ENCODE measurements at places on chromosomes 7 and 10.

DNA sequence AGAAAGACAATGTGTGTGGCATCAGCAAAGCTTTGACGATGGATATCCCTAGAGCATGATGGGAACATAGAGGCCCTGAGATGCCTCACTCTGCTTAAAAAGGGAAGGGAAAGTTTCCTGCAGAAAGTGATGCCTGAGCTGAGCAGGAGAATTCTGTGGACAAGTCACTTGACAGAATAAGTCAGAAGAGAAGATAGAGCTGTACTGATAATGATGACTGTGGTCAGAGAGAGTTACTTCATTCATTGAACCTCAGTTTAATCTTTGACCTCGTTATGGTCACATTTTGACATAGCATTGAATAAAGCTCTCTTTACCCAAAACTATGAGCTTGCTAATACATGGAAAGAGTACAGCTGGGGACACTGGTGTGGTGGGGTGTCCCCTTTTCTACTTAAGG is 7.6 kb downstream of the CUBN start:
- no peak for DNase-seq

DNA sequence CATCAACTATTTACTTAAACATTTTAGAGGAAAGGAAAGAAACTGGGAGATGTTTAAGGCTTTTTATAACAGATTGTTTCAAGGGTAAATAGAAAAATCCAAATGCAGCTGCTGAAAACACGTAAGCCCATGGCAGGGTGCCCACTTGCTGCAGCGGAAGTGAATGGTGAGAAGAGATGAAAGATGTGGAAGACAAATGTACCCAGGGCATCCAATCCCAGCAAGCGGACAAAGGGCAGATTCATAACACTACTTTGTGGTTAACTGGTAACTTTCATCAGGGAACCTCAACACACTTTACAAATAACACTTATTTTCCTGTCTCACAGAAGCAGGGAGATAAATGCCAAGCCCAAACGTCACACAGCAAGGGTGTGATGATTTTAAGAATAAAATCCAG is 358.4 kb downstream of the KCNMA1 start:
- no peak for DNase-seq

DNA sequence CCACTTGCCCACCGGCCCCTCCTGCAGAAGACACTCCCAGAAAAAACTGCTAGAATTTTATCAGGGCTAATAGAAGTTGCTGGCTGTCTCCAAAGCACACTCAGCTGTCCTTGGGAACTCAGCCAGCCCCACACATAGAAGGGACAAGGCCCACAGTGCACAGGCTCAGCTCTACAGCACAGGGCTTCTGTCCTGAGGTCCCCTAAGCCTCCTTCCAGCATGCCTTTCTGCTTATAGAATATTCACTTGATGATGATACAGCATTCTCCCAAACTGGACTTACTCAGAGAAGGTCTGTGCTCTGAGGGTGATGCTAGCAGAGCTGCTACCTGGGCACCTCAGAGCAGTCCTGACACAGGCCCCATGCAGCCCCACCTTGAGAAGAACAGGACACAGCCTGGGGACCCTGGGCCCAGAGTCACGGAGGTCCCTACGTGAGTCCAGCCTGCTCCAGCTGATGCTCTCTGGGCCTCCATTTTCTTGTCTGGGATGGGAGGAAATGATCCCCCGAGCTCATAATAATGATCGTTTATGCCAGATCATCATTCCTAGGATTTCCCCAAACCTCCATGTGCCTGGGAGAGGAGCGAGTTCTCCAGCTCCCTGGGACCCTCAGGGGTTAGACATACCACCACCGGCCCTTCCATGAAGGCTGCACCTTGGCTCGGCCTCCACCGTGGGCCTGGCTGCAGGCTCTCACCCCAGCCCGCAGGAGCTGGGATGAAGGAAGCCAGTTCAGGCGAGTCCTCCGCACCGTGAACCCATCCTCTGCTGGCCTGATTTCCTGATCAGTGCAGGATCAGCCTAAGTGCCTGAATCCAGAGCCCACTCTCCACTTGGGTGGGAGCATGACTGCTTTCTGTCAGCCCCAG is 145.6 kb downstream of the ZNF248 start:
- DNase-seq, result no peak

DNA sequence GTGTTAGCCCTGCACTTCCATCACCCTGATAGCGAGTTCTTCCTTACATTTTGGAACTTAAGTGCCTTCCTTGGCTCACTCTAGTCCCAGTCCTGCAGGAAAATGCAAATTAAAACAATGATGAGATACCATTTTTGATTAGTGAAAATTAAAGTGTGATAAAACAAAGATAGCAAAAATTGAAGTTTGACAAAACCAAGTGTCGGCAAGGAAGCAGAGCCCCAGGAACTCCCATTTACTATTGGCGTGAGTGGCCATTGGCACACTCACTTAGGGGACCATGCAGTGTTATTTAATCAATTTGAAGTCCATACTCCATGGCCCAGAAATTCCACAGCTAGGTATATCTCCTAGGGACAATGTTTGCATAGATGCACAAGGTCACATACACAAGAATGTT is 28.4 kb downstream of the LAMB4 start:
- no peak for DNase-seq

GRCh38 chr10:102432162-102432950 is at the start of gene CUEDC2:
Gene CUEDC2 (minus strand): TSS chr10:102432574. CDS start chr10:102425188, 7,386 bp downstream.
- peak; percentile 96 for DNase-seq

DNA sequence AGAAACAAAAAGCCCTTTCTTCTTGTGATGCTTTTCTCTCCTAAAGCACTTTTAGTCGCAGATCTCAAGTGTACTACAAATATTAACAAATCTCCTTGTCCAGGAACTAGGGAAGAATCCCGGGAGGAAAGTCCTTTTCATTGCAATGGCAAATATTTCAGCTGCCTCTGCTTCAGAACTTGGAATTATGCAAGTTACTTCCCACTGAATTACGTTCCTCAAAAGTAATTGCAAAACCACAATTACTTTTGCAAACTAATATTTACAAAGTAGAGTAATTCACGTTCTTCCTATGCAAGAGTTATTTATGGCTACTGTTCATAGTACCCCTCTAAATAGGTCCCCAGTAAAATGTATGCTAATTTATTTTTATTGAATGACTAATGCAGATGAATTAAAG is 14.5 kb downstream of the PRKCQ start:
- no peak for DNase-seq

DNA sequence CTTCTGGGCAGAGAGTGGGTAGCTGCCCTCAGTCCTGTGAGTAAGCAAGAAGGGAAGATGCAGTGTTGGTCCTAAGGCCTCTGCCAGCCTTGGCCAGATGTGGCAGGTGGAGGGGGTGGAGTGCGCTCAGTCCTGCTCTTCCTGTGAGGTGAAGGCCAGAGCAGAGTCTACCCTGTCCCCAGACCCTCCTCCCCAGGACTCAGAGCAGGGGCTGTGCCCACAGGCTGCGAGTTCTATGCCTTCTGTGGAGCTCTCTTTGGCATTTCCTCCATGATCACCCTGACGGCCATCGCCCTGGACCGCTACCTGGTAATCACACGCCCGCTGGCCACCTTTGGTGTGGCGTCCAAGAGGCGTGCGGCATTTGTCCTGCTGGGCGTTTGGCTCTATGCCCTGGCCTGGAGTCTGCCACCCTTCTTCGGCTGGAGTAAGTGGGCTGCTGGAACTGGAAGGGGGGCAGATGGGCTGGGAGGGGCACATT is 4.0 kb downstream of the OPN4 start:
- no peak for DNase-seq

- no peak for DNase-seq
These were observed 57.8 kb downstream of the EVX1 start for GRCh38 chr7:27300421-27300820.

DNA sequence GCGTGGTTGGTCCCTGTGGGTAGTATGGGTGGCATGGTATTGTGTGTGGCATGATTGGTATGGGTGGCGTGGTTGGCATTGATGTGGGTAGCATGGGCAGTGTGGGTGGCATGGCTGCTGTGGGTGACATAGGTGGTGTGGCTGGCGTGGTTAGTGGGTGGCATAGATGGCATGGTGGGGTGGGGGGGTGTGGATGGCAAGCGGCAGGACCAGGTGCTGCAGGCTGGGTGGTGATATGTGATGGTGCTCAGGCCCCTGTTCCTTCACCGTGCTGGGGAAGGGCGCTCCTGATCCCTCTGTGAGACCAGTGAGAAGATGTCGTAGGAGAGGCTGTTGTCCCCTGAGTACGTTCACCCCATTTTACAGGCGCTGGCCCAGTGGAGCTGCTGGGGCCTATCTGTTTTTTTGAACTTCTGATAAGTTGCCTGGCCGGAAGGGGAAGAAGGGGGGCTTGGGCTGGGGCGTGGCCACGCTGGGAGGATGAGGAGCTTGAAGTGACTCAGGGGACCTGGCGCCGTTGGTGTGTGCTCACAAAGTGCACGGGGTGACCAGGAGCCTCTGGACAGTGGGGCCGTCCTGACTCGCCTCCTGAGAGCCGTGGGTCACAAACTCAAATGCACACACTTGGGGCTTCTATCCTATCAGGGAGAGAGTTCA is 17.5 kb downstream of the INPP5A start:
- DNase-seq, result no peak

DNA sequence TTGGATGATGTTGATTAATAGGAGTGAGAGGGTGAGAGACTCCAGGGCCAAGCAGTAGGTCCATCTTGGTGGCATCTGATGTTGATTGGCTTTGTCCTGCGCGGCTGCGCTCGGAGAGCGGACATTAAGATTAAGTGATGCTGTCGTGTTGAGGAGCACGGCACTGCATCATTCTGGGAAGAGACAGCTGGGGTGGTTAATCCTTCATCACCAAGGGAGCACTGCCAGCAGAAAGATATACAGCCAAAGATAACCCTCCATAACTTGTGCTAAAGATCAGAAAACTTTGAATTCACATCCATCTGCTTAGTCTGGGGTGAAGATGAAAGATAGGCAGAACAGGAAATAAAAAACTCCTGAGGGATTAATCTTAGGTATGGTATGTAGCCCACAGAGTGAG is 208.3 kb downstream of the LRMDA start:
- no peak for DNase-seq

DNA sequence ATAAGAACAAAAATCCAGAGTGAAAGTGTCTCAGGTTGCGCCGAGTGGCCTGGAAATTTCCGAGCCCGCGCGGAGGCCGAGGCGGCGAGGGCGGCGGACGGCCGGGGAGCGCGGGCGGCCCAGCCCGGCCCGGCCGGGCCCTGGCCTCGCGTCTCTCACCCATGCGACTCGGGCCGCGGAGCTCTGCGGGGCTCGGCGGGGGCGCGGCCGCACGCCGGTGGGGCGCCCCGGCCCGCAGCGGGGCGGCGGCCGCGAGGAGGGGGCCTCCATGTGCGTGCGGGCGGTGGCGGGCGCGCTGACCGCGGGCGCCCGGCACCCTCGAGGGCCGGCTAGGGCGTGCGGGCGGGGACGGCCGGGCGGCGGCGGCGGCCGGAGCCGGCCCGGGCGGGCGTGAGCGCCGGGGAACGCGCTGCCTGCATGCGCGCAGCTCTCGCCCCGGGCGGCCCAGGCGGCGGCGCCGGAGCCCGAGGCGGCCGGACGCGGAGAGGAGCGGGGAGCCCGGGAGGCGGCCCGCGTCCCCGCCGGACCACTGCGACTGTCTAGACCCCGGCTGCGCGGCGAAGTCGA is 302 bp upstream of the EN2 start:
- no peak for DNase-seq

- no peak for DNase-seq
These were observed 172.4 kb downstream of the COBL start for GRCh38 chr7:51144178-51144577.

DNA sequence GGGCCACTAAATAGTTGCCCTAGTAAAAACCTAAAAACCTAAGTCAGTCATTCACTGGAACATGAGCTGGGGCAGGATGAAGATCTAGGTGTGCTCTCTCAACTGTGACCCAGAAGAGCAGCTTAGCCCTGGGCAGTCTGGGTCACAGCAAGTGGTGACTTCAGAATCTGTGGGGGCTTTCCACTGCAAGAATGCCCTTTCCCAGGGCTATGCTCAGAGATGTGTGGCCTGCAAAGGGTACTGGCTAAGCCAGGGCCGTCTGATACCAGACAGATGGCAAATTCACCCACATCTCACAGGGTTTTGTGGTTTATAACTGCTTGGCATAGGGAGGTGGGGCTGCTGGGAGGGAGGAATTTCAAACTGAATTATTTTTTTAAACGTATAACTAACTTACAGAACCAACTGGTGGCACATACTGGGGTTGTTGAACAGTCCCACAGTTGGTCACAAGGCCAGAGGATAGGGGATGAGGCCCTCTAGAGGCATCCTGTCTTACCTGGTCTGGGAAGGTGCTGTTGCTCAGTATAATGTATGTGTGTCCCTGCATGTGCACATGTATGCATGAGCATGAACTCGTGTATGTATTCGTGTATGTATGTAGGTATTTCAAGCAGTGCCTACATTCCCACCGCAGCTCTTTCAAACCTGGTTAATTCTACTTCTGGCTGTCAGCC is 63.2 kb downstream of the PRPF18 start:
- DNase-seq, result no peak

DNA sequence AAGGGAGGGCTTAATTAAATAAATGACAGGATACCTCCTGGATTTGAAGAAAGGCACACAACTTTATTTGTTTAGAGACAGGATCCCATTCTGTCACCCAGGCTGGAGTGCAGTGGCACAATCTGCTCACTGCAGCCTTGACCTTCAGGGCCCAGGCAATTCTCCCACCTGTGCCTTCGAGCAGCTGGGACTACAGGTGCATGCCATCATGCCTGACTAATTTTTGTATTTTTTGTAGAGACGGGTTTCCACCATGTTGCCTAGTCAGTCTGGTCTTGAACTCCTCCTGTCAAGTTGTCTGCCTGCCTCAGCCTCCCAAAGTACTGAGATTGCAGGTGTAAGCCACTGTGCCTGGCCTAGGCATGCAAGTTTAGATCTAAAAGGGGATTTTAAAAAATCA is 272.7 kb upstream of the MBL2 start:
- DNase-seq, result no peak

- DNase-seq, result no peak
These were observed 129.9 kb downstream of the ADCY1 start for GRCh38 chr7:45703911-45704682.

- no peak for DNase-seq
These were observed 17.7 kb upstream of the CFAP46 start for GRCh38 chr10:132960071-132960472.

DNA sequence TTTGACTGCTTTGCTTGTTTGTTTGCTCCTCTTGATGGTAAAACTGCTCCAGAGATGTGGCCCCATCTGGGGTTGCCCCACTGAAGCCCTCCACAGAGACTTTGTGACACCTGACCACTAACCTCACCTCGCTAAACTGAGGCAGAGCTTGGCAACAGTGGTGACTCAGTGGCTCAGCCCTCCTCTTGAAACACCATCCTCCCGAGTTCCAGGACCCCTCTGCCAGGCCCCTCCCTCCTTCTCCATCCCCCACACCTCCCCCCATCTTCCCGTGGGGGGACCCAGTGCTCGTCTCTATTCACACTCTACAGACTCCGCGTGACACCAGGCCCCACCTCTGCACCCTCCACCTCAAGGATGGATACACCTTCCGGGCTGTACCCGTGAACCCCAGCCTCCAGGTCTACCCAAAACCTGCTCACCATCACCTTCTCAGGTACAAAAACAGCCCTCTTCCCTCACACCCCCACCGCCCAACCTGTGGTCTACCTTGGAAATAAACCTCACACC is 19.0 kb upstream of the RET start:
- no peak for DNase-seq

- DNase-seq, result no peak
These were observed 38.2 kb upstream of the JAKMIP3 start for GRCh38 chr10:132027423-132027983.

- DNase-seq, result no peak
These were observed 94.6 kb downstream of the CUX1 start for GRCh38 chr7:101911800-101912715.

GRCh38 chr7:11194492-11194891 is 220.8 kb downstream of the PHF14 start:
- DNase-seq, result no peak

All from activated CD8-positive, alpha-beta memory T cell treated with anti-CD3 and anti-CD28 coated beads for 48 hours (primary cell).